ENCODE measurements at places on chromosomes 1 and 21. TPM values are rescaled to one million over a fixed set of nuclear protein-coding genes. Genes with fewer than 3 reads are reported as not detected.
A peak's percentile ranks its signal among the peaks of the same experiment; 100 is the strongest.

- no peak overlapping the region for H3K27ac ChIP-seq
- no peaks in the 10 kb centered on the region for H3K4me1 ChIP-seq
- H3K4me3 ChIP-seq: no peak overlapping the region
- no peaks in the 10 kb centered on the region for H3K27me3 ChIP-seq
Observed at GRCh38 chr1:151553659-151554058, 13.6 kb downstream of the TUFT1 start.

- no peak overlapping the region for H3K4me3 ChIP-seq
- no peaks in the 10 kb centered on the region for H3K36me3 ChIP-seq
- DNase-seq: no peak
- peaks cover 9% of the 10 kb centered on the region for H3K27me3 ChIP-seq
- H3K4me1 ChIP-seq: no peaks in the 10 kb centered on the region
- H3K27ac ChIP-seq: no peak overlapping the region
Observed at GRCh38 chr1:47738560-47739182, 258.5 kb downstream of the TRABD2B start.

DNA sequence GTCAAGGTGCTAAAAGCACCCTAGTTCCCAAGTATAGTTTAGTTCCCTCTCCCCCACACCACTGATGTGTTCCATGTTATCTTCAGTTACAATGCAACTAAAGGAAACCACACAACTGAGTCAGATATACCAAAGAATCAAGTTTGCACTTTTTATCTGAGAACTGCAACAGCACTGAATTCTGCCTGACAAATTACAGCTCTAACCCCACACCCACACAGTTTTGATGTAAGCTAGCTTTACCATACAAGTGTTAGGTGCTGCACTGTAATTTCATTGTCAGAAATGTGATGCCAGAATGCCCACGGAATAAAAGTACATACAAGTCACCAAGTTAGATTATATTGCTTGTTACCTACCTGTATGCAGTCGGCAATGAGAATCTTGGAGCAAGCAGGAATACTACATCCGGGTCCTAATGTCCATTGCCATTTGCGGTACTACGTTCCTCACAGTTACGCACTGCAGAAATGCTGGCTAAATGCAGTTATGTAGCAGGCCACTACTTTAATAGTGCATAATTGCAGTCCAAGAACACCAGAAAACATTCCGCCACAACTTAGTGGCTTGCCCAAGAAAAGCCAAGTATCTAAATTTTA is 12.1 kb downstream of the SFPQ start:
- peaks cover 100% of the 10 kb centered on the region for H3K36me3 ChIP-seq
- H3K4me1 ChIP-seq: peaks cover under 1% of the 10 kb centered on the region
- H3K27me3 ChIP-seq: no peaks in the 10 kb centered on the region
- DNase-seq: no peak
- H3K27ac ChIP-seq: no peak overlapping the region
- no peak overlapping the region for H3K4me3 ChIP-seq

DNA sequence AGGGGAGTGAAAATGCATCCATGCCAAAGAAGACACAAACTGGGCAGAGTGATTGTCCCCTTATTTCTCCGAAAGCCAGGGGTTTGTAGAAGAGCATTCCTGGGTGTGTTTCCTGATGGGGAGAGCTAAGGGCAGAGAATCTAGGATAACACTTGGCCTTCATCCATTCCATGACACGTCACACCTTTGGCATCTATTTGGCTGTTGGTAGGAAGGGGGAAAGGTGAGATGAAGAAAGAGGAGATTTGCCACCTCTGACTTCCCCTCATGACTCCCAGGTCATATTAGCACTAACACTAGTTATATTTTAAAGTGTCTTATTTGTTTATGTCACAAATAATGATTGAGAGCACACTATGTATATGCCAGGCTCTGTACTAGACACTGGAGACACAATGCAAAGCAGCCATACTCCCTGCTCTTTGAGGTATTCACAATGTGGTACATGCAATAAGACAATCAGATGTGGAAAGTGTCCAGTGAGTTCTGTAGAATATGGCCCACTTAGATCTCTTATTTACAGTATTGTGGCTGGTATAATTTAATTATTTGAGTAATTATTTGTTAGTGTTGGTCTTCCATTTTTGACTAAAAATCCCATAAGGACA is 54.5 kb upstream of the GADD45A start:
- H3K4me3 ChIP-seq: no peak overlapping the region
- no peak for DNase-seq
- H3K27me3 ChIP-seq: no peaks in the 10 kb centered on the region
- H3K27ac ChIP-seq: no peak overlapping the region
- H3K4me1 ChIP-seq: no peaks in the 10 kb centered on the region

TSSK3 gene
- total RNA-seq: 2.5 TPM

DNA sequence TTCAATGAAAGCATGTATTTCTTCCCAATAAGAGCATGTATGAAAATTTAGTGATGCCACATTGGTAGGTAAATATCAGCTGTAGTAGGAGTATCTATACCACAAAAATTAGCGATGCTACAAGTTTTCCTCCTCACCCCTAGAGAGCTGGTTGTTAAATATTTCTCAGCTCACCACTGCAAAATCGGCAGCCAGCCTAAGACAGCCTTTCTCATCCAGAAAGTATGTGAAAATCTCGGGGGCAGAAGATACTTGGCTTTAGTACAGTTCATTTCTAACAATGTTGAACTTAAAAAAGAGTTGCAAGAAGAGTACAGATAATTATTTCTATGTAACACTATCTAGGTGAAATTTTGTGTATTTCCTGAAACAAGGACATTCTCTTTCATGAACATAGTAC is 235.4 kb downstream of the TPR start:
- H3K27ac ChIP-seq: no peak overlapping the region
- no peak for DNase-seq
- no peaks in the 10 kb centered on the region for H3K27me3 ChIP-seq
- H3K4me3 ChIP-seq: no peak overlapping the region

AZIN2 gene
- 2.3 TPM for total RNA-seq

SCMH1 gene
- total RNA-seq: 37.2 TPM

GRCh38 chr1:36553591-36554322 is 71.0 kb upstream of the CSF3R start:
- H3K27me3 ChIP-seq: peaks cover 34% of the 10 kb centered on the region
- H3K4me1 ChIP-seq: no peaks in the 10 kb centered on the region
- no peak overlapping the region for H3K27ac ChIP-seq
- peak; percentile 76 for DNase-seq
- no peak overlapping the region for H3K4me3 ChIP-seq

NTMT2 gene
- not detected for total RNA-seq

CIART gene
- 10.6 TPM for total RNA-seq

FLG2 gene
- total RNA-seq: not detected

DNA sequence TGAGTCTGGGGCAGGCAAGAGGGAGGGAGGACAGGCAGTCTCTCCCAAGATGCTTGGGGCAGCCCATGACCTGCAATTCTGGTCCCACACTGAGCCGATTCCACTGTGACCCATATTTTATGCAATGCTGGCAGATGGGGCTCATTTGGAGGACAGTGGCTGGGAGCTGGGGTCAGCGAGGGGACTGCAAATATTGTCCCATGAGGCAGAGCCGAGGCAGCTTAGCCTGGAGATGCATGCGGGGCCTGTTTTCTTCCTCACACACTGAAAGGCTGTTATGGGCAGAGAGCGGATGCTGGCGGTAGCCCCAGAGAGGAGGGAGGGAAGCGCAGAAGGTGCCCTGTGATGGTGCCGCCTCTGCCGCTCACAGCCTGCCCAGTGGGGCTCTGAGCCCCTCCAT is 128.5 kb upstream of the POU3F1 start:
- H3K4me3 ChIP-seq: no peak overlapping the region
- no peaks in the 10 kb centered on the region for H3K36me3 ChIP-seq
- H3K4me1 ChIP-seq: no peaks in the 10 kb centered on the region
- DNase-seq: no peak

DNA sequence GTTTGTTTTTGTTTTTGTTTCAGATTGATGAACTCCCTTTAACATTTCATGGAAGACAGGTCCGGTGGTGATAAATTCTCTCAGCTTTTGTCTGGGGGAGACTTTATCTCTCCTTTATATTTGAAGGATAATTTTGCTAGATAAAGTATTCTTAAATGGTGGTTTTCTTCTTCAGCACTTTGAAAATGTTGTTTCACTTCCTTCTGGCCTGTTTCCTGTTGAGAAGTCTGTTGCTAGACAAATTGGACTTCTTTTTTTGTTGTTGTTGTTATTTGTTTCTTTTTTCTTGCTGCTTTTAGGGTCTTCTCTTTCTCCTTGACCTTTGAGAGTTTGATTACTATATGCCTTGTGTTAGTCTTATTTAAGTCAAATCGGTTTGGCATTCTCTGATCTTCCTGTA is 50.8 kb downstream of the CRP start:
- no peak overlapping the region for H3K27ac ChIP-seq
- H3K4me1 ChIP-seq: no peaks in the 10 kb centered on the region
- H3K27me3 ChIP-seq: no peaks in the 10 kb centered on the region
- DNase-seq: no peak

- DNase-seq: no peak
- H3K4me3 ChIP-seq: peak overlapping the region; percentile 41
- peak overlapping the region; percentile 33 for H3K27ac ChIP-seq
Observed at GRCh38 chr1:193418745-193419058, 232.3 kb upstream of the B3GALT2 start.

HEYL gene
- total RNA-seq: 17.7 TPM

FCGR3A gene
- 112 TPM for total RNA-seq

DNA sequence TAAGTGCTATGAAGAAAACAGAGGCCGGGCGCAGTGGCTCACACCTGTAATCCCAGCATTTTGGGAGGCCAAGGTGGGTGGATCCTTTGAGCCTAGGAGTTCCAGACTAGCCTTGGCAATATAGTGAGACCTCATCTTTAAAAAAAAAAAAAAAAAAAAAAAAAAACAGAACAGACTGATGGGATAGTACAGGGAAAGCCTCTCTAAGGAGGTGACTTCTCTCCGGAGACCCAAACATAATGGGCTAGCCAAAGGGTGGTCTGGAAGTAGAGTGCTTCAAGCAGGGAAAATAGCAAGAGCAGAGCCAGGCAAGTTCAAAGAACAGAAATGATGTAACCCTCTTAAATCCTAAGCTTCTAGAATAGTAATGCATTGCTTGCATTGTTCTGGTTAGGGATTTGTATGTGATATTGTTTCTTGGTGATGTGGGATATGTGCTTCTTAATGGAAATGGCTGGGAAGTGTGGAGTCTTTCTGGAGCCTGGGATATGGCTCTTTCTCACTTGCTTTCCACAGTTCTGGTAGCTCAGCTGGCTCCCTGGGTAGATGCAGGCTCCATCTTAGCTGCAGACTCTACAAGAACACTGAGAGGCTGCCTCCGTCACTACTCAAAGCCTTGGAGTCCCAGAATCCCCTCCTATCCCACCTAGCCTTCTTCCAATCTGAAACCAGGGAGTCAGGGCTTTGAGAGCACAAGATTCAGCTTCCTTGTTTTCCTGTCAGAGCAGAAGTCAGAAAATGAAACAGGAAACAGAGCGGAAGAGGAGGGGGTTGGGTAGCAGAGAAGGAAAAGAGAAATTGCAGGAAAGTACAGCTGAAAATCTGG is 1.9 kb upstream of the PIGV start:
- peaks cover 45% of the 10 kb centered on the region for H3K4me1 ChIP-seq
- no peak for DNase-seq
- peak overlapping the region; percentile 92 for H3K4me3 ChIP-seq

DNA sequence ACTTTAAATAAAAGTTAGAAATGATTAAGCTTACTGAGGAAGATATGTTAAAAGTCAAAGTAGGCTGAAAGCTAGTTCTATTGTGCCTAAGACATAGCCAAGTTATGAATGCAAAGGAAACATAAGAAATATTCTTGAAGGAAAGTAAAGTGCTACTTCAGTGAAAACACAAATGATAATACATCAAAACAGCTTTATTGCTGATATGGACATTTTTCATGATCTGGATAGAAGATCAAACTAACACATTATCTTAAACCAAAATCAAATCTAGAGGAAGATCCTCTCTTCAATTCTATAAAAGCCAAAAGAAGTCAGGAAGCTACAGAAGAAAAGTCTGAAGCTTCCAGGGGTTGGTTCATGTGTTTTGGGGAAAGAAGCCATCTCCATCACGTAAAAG is 545.9 kb downstream of the COL11A1 start:
- DNase-seq: no peak
- H3K4me3 ChIP-seq: no peak overlapping the region
- no peaks in the 10 kb centered on the region for H3K27me3 ChIP-seq
- H3K27ac ChIP-seq: no peak overlapping the region
- no peaks in the 10 kb centered on the region for H3K36me3 ChIP-seq

BROX gene
- 44.2 TPM for total RNA-seq

- H3K4me1 ChIP-seq: no peaks in the 10 kb centered on the region
- no peak for DNase-seq
- H3K4me3 ChIP-seq: no peak overlapping the region
- H3K36me3 ChIP-seq: no peaks in the 10 kb centered on the region
Observed at GRCh38 chr1:215647738-215648137, 80.6 kb downstream of the KCTD3 start.

SRSF10 gene
- total RNA-seq: 96.0 TPM

SASS6 gene
- total RNA-seq: 2.4 TPM

GRCh38 chr1:231940116-231940515 is 313.5 kb downstream of the DISC1 start:
- peaks cover 9% of the 10 kb centered on the region for H3K4me1 ChIP-seq
- H3K36me3 ChIP-seq: no peaks in the 10 kb centered on the region
- no peak overlapping the region for H3K4me3 ChIP-seq
- no peak for DNase-seq
- no peak overlapping the region for H3K27ac ChIP-seq
- no peaks in the 10 kb centered on the region for H3K27me3 ChIP-seq

PRAMEF20 gene
- not detected for total RNA-seq

DNA sequence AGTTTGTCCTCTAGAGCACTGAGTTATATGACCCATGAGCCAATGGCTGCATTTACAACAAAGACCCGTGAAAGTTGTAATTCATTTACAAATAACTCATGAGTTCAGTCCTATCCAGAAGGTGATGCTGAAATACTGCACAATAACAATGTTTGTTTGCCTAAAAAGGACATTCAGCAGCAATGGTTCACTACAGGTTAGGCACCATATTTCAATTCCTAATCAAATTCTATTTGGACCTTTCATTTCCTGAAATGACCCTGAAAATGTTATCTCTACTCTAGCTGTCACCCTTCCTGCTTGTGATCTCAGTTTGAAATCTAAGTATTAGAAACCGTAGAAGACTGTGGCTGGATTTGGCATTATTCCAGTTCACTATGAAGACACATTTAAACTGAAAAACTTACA is 191.2 kb upstream of the SAMSN1 start:
- H3K4me1 ChIP-seq: no peaks in the 10 kb centered on the region
- no peak overlapping the region for H3K4me3 ChIP-seq
- no peak overlapping the region for H3K27ac ChIP-seq

- no peak for DNase-seq
- H3K36me3 ChIP-seq: no peaks in the 10 kb centered on the region
- H3K27ac ChIP-seq: no peak overlapping the region
- no peak overlapping the region for H3K4me3 ChIP-seq
Observed at GRCh38 chr1:41809692-41810091, 109.0 kb downstream of the HIVEP3 start.

- H3K27ac ChIP-seq: no peak overlapping the region
- no peak for DNase-seq
- H3K27me3 ChIP-seq: no peaks in the 10 kb centered on the region
- peaks cover 13% of the 10 kb centered on the region for H3K4me1 ChIP-seq
Observed at GRCh38 chr1:117658676-117659075, 52.8 kb downstream of the TENT5C start.

All from upper lobe of right lung (tissue), 1 donor.